ENCODE measurements at places on chromosomes 7 and 10.

DNA sequence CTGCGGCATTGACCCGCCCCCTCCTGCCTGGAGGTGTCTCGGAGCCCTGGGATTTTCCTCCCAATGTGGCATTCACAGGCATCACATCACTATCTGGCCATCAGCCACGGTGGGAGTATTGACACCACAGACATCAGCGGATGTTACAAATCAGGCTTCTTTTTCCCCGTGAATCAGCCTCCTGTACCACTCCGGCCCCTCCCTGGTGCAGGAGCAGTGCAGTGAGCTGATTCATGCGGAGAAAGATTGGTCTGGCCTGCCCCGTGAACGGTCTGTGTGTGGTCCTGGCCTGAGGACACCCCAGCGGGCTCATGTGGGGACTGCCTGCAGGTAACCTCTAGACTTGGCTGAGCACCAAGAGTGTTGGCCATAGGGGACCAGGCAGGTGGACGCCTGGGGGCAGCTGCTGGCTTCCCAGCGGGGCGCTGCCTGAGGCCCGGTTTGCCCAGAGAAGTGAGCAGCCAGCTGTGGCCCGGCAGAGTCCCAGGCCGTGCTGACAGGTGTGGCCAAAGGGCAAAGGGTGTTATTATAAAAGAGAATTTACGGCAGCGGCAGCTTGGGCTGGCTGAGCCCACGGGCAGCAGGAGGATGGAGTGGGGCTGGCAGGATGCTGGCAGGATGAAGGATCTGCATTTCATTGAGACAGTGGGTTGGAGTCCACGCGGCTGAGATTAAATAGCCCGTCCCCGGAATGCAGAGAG, 32.1 kb upstream of the GNA12 start:
- no peak for DNase-seq

- DNase-seq = no peak
Observed at GRCh38 chr7:25922296-25922695, 229.7 kb upstream of the NFE2L3 start.

GRCh38 chr7:142557971-142558582, 191.2 kb upstream of the PRSS1 start:
- DNase-seq = peak; percentile 54

DNA sequence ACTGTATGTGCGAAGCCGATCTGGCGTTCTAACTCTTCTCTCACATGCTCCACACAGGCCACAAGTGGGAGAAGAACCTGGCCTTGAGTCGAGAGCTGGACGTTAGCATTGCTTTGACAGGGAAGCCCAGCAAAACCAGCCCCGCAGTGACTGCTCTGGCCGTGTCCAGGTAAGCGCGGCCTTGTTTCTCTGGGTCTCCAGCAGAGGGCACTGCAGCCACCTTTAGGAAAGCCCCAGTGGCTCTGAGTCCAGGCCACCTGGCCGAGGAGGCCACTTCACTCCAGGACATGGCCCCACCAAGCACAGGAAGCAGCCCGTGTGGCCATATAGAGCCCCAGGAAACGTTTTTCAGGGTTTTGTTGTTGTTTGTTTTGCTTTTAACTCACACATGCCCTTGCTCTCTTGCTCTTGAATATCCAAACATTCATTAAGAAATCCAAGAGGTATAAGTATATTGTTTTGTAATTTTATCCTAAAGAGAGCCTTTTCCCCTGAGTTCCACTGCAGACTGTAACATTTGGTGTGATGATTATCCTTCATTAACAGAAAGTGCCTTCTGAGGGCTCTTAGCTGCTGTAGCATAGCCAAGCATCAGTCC, 41.8 kb upstream of the LRRC18 start:
- peak; percentile 13 for DNase-seq
